ENCODE measurements at places on chromosomes 5 and 9. TPM values are rescaled to one million over a fixed set of nuclear protein-coding genes. Genes with fewer than 3 reads are reported as not detected.

- no peak for DNase-seq
These were observed 554.8 kb upstream of the MEF2C start for GRCh38 chr5:89437450-89438435.

DNA sequence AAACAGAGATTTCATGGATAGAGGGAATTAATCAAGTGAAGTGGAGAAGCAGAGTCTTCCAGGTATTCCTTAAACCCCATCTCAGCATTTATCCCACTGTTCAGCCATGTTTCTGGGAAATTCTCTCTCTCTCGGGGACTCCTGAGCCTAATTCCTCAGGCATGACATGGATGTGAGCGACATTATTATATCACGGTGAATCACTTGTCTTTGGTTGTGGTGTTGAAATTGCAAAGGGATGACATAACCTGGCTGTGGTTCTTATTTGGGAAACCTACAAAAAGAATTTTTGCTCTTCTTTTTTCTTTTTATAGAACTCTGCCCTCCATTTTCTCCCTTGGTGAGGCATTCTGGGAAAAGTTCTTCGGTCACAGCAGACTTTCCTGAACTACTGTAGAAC lies 457.9 kb upstream of the PTGER4 start:
- no peak for DNase-seq

- no peak for DNase-seq
These were observed 277.4 kb downstream of the AOPEP start for GRCh38 chr9:95003689-95004410.

- no peak for DNase-seq
These were observed 125.9 kb downstream of the TRPM3 start for GRCh38 chr9:70995511-70995910.

DNA sequence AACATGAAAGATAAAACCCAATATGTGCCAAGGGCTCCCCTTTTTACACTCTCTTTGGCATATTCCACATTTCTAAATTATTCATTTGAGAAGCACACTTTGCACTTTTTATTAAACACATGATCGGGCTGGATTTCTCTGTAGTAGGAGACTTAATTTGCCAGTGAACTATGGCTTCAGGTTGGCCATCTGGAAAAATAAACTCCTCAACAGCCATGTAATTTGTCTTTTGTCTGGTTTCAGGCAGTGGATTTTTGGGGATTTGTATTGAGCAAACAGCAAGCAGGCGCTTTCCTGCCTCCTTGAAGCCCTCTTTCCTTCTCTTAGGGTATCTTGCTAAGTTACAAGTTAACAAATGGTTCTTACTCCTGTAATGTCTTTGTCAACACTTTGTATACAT lies 73.0 kb upstream of the DMRTA1 start:
- no peak for DNase-seq

GRCh38 chr9:33273266-33273971 lies 8.6 kb downstream of the CHMP5 start:
- no peak for DNase-seq

DNA sequence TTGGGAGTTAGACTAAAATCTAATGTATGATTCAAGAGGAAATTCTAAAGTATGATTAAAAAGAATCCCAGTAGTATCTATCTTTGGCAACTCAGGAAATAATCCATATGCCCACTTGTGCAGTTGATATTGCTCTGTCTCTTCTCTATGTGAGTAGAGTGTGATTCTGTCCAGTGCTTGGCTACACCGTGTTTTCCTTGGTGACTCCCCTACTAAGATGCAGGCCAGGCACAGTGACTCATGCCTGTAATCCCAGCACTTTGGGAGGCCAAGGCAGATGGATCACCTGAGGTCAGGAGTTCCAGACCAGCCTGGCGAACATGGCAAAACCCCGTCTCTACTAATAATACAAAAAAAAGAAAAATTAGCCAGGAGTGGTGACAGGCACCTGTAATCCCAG lies 495.4 kb downstream of the MAT2B start:
- DNase-seq = no peak

GRCh38 chr5:6595405-6595804 lies 37.4 kb downstream of the NSUN2 start:
- no peak for DNase-seq

- no peak for DNase-seq
These were observed 39.8 kb upstream of the KCNMB1 start for GRCh38 chr5:170429014-170429413.

- no peak for DNase-seq
These were observed 46.7 kb downstream of the VAV2 start for GRCh38 chr9:133945314-133945975.

- no peak for DNase-seq
These were observed 33.1 kb downstream of the FYB1 start for GRCh38 chr5:39186289-39186688.

- no peak for DNase-seq
These were observed 82.5 kb downstream of the FBXO38 start for GRCh38 chr5:148466236-148466580.

DNA sequence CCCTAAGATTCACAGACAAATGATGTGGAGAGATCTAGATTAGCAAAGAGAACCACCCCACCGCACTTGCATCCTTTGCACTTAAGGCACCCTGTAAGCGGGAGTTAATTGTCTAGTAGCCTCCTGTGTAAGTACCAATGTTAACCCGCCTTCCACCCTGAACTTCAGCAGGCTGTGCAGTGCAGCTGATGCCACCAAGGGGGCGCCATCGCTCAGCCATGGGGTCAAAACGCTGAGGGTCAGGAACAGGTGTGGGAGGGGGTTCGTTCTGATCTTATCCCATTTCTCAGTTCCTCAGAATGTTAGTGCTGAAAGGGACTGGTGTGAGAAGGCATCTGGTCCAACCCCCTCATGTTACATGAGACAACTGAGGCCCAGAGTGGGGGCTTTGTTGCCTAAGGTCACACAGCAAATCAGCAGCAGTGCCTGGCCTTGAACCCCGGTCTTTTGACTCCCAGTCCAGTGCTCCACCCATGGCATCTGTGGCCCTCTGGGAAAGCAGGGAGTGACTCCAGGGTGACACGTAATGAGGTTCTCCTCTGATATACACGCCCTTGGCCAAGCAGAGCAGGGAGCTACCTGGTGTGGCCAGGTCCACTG lies 57.3 kb downstream of the CYFIP2 start:
- DNase-seq = no peak

- no peak for DNase-seq
These were observed 46.0 kb upstream of the COL15A1 start for GRCh38 chr9:98897745-98898144.

GRCh38 chr9:85067792-85068191 lies 398.3 kb downstream of the NTRK2 start:
- no peak for DNase-seq

DNA sequence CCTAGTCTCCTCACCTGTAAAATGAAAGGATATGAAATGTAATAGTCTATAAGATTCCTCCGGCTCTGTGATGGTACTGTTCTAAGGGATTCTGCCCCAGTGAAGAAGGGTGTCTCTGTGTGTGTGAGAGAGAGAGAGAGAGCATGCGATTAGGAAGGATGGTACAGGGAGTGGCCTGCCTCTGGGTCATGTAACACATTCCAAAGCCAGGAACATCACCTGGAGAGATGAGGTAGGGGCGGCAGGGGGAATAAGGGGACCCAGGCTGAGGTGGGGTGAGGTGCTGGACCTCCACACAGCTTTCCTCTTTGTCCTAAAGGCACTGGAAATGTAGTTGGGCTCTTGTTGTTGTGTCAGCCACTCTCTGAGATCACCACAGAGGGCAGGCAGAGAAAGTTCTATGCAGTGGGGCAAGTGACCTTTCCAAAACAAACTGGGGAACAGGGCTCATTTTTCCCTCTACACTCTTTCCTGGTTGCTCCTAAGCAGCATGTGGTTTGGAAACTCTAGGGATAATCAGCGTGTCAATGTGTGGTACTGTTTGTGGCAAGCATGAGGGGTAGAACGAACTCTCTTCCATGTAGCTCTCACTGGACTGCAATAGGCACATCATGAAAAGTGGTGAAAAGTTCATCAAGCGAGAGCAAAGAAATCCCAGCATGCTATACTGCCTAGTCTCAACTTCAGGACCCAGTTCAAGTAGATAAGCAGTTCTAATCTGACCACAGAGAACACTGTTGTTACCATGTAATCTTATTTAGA lies 65.0 kb downstream of the SEMA6A start:
- DNase-seq = no peak

DNA sequence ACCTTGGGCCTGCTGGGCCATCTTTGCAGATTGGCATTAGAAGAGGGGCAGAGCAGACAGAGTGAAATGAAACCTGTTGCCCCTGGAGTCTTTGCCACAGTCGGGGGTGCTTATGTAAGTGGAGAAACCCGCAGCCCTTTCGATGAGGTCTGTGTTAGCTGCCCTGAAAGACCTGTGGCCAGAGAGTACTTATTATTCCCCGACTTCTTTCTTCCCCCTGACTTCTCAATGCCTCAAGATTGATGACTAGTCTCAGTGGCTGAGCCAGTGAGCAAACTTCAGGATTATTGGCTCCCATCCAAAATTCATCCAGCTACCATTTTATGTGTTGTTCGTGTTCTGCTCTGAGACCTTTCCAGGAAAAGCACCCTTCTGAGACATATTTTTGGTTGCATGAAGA lies 7.6 kb downstream of the NTRK2 start:
- no peak for DNase-seq

GRCh38 chr5:39024005-39024404 lies 50.2 kb downstream of the RICTOR start:
- DNase-seq = no peak

GRCh38 chr9:108703429-108703828 lies 152.4 kb downstream of the ACTL7B start:
- DNase-seq = no peak

DNA sequence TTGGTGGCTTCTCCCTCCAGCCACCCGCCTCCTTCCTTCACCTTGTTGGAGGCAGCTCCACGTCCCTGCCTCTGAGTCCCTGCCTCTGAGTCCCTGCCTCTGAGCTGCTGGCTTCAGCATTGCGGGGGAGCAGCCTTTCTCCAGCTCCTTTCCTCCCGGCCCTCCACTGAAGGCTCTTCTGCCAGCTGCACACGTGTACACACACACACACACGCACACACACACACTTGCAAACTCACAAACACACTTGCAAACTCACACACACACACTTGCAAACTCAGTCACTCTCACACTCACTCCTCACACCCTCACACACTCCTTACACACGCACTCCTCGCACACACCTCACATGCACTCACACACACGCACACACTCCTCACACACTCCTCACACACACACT lies 45.1 kb downstream of the C9orf50 start:
- no peak for DNase-seq

GRCh38 chr5:137564398-137564961 lies 65.4 kb upstream of the SPOCK1 start:
- DNase-seq = no peak

GRCh38 chr9:87236546-87236945 lies 261.1 kb upstream of the DAPK1 start:
- no peak for DNase-seq

DNA sequence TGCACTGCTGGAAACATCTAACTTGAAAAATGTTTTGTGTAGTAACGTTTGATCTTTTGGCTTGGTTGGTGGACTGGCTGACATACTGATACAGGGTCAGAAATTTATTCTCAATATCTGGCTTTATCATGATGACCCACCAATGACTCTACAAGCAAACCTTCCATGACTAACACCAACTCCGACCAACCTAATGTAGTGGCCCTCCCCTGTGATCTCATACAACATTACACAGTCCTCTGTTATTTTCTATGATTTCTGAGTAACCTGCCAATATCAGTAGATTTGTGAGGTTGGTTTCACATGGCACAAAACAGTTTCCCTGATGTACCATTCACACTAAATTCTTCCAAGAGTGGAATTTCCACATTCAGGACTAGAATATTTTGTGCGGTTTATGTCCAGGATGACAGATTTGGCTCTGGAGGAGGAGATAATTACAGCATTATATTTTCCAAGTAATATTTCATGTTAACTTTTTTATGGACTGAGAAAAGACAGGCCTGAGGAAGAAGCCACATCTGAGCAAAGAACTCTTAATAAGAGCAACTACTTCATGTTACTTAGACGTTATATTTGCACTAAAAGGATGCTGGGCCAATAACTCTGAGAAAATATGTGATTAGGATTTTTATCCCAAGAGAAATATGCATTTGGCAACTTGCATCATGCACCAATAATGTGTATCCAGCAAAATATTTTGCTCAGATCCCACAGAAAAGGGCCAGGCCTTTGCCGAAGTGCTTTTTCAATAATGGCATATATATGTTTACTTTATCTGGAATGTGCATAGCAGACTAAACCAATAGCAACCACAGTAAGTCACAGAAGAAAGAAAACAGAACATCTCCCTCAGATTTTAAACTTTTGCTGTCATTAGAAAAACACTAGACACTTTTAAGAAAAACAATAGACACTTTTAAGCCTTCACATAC lies 273.4 kb downstream of the KCNN2 start:
- no peak for DNase-seq

GRCh38 chr9:136409557-136410455 lies 608 bp downstream of the ENTR1 start:
- peak; percentile 35 for DNase-seq

- DNase-seq = no peak
These were observed 267.3 kb upstream of the CDH6 start for GRCh38 chr5:30926218-30926617.

GRCh38 chr9:16825331-16825725 lies 45.1 kb downstream of the BNC2 start:
- DNase-seq = no peak

- DNase-seq = no peak
These were observed 578.6 kb downstream of the ACTL7B start for GRCh38 chr9:108277216-108277615.

DNA sequence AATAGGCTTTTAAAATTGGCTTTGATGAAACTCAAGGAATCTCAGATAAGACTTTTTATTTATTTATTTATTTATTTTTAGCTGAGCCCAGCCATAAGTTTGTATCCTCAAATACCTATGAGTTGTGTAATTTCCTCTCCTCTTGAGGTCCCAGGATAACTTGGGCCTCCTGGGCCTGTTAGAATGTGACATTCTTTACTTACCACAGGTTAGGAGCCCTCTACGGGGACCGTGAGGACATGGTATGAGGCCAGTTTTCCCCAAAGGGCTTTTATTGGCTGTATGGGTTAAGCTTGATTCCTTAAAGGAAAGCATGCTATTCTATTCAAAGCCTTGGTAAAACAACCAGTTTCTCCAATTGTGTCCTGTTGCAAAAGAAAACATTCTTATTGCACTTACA lies 16.9 kb downstream of the SHISAL2B start:
- DNase-seq = no peak

GRCh38 chr5:111013011-111013410 lies 58.5 kb upstream of the TSLP start:
- no peak for DNase-seq

Gene LAMC3
- total RNA-seq = 0.27 TPM

Gene MAMDC2
- not detected for total RNA-seq

Gene CD274
- total RNA-seq = 10.5 TPM

Gene PRXL2C
- 5.0 TPM for total RNA-seq

Gene ALDOB
- total RNA-seq = not detected

Gene SHOC1
- not detected for total RNA-seq

Gene STPG3
- not detected for total RNA-seq

Gene HSPB3
- total RNA-seq = not detected

Gene ANKRD20A1
- not detected for total RNA-seq

Gene ROR2
- 0.55 TPM for total RNA-seq

Gene CTNND2
- not detected for total RNA-seq

Gene FGD3
- total RNA-seq = 156 TPM

Gene GPRIN1
- total RNA-seq = 2.6 TPM
